ENCODE measurements at places on chromosomes 3 and 15. TPM values are rescaled to one million over a fixed set of nuclear protein-coding genes. Genes with fewer than 3 reads are reported as not detected.

The ANP32A gene
- 270 TPM for total RNA-seq

The GOLGA6B gene
- total RNA-seq = not detected

The FILIP1L gene
- total RNA-seq = 0.22 TPM

The C3orf80 gene
- total RNA-seq = 0.92 TPM

The CFAP92 gene
- not detected for total RNA-seq

The TUSC7 gene
- total RNA-seq = not detected

The C2CD4A gene
- total RNA-seq = 0.17 TPM

The EXD1 gene
- total RNA-seq = 0.14 TPM

The GOLGA6A gene
- total RNA-seq = 0.09 TPM

The CYP11A1 gene
- not detected for total RNA-seq

The ZPLD1 gene
- not detected for total RNA-seq

The ZNF80 gene
- total RNA-seq = not detected

The CELF6 gene
- 0.23 TPM for total RNA-seq

The BTLA gene
- not detected for total RNA-seq

The ALDH1A2 gene
- 0.15 TPM for total RNA-seq

All from A549 treated with AZD2906 at 1 μM for 4 hours (cell line).